ENCODE measurements at places on chromosomes 4 and X. TPM values are rescaled to one million over a fixed set of nuclear protein-coding genes. Genes with fewer than 3 reads are reported as not detected.

DNA sequence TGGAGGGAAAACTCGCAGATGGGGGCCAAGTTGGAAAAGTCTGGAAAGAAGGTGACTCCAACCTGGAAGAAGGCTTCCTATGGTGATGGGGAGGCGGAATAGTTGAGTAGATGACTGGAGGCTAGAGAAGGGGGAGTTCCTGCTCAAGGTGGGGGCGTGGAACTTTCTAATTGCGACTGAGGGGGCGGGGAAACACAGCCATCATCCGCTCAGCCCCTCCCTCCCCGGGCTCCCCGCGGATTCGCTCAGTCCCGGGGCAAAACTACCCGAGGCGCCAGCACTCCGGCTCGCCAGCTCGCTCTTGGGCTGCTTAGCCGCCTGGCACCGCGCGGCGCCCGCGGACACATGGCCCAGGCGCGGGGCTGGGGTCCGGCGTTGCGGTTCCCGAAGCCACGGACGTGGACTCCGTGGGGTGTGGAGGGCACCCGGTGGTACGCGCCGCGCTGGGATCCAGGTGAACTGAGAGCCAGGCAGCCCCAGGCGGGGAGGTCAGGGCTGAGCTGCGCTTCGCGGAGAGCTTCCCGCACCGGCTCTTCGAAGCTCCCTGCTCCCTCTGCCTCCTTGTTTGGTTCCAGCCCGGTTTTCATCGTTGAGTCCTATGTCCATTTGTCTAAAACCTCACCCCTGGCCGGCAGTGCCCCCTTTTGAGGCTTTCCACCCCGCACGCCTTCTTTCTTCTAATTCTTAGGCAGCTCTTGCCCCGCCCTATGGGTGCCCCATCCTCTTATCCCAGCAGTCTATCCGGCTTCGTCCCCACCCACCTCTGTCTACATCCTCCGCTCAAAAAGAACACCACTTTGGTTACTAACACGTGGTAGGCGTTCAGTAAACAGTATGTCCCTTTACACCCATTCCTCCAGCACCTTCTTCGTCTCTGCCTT, 38.9 kb downstream of the STARD8 start:
- H3K27ac ChIP-seq, result no peak overlapping the region
- H3K36me3 ChIP-seq, result peaks cover 2% of the 10 kb centered on the region
- peak; percentile 71 for DNase-seq
- peak overlapping the region; percentile 60 for H3K4me3 ChIP-seq
- H3K27me3 ChIP-seq, result no peaks in the 10 kb centered on the region
- H3K4me1 ChIP-seq, result peaks cover 2% of the 10 kb centered on the region

The CT45A1 gene
- total RNA-seq, result not detected

DNA sequence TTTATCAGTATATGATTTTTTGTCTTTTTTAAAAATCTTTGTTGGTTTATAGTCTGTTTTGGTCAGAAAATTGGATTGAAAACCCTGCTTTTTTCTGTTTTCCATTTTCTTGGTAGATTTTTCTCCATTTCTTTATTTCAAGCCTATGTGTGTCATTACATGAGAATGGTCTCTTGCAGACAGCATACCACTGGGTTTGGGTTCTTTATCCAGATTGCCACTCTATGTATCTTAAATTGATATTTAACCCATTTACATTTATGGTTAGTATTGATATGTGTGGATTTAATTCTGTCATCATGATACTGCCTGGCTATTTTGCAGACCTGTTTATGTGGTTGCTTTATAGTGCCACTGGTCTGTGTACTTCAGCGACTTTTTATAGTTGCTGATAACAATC, 239.9 kb upstream of the NDST4 start:
- DNase-seq, result no peak
- H3K4me3 ChIP-seq, result no peak overlapping the region
- H3K4me1 ChIP-seq, result no peaks in the 10 kb centered on the region
- H3K27ac ChIP-seq, result no peak overlapping the region
- peaks cover 20% of the 10 kb centered on the region for H3K36me3 ChIP-seq

The NEUROG2 gene
- total RNA-seq, result not detected

The OCIAD2 gene
- total RNA-seq, result 108 TPM

DNA sequence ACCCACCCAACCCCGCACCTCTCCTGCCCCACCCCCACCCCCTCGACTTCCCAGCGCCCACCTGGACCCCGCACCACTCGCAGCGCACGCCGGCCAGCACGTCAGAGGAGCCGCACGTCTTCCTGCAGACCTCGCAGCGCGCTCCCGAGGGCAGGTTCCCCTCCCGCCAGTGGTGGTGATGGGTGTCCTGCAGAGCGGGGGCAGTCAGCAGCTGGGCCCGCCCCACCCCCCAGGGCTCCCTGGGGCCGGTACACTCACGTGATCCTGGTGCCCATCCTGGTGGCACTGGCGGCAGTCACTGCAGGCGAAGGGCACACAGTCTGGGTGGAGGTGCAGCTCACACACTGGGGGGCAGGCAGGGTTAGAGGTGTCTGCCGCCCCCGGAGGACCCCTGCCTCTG, 5.1 kb downstream of the DGKQ start:
- no peaks in the 10 kb centered on the region for H3K4me1 ChIP-seq
- 0 out of 3 replicates have a peak overlapping the region, but pooled peaks have one; percentile 23 for H3K4me3 ChIP-seq
- no peaks in the 10 kb centered on the region for H3K36me3 ChIP-seq
- H3K27me3 ChIP-seq, result peaks cover 3% of the 10 kb centered on the region
- no peak overlapping the region for H3K27ac ChIP-seq

DNA sequence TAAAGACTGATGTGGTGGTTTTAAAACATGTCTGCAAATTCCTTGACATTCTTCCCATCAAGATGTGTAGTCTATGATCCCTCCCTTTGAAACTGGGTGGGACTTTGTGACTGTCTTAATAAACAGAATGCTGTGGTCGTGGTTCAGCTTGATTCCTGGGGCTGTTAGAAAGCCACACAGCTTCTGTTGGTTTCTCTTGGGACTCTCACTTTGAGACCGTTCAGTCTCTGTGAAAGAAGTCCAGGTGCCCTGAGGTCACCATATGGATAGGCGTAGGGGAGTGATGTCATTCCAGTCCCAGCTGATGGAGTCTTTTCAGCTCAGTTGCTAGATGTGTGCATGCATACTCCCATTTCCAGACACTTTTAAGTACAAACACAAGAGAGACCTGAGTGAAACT, 216.6 kb downstream of the KDR start:
- H3K27ac ChIP-seq, result no peak overlapping the region
- H3K27me3 ChIP-seq, result no peaks in the 10 kb centered on the region
- no peak for DNase-seq
- no peak overlapping the region for H3K4me3 ChIP-seq
- 0 out of 2 replicates have a peak, but pooled peaks cover 3% of the 10 kb centered on the region for H3K4me1 ChIP-seq
- H3K36me3 ChIP-seq, result 0 out of 2 replicates have a peak, but pooled peaks cover 2% of the 10 kb centered on the region

GRCh38 chrX:37825215-37825842, 22.0 kb downstream of the DYNLT3 start:
- H3K27ac ChIP-seq, result no peak overlapping the region
- no peaks in the 10 kb centered on the region for H3K27me3 ChIP-seq
- no peaks in the 10 kb centered on the region for H3K36me3 ChIP-seq
- no peaks in the 10 kb centered on the region for H3K4me1 ChIP-seq
- no peak overlapping the region for H3K4me3 ChIP-seq

The EDA gene
- total RNA-seq, result 8.1 TPM

The SUPT20HL1 gene
- total RNA-seq, result not detected

GRCh38 chrX:31314921-31315320, 243.1 kb upstream of the FTHL17 start:
- no peaks in the 10 kb centered on the region for H3K27me3 ChIP-seq
- DNase-seq, result no peak
- peaks cover 12% of the 10 kb centered on the region for H3K36me3 ChIP-seq
- no peaks in the 10 kb centered on the region for H3K4me1 ChIP-seq

- no peaks in the 10 kb centered on the region for H3K27me3 ChIP-seq
- H3K36me3 ChIP-seq, result no peaks in the 10 kb centered on the region
- H3K4me1 ChIP-seq, result no peaks in the 10 kb centered on the region
- no peak overlapping the region for H3K4me3 ChIP-seq
Observed at GRCh38 chrX:26442340-26442739, 226.4 kb downstream of the MAGEB5 start.

The NXF2B gene
- not detected for total RNA-seq

The PRRG3 gene
- total RNA-seq, result 4.9 TPM

GRCh38 chr4:135239964-135240363, 1038.4 kb upstream of the PABPC4L start:
- DNase-seq, result no peak
- no peak overlapping the region for H3K27ac ChIP-seq
- H3K27me3 ChIP-seq, result no peaks in the 10 kb centered on the region
- H3K4me1 ChIP-seq, result no peaks in the 10 kb centered on the region
- no peaks in the 10 kb centered on the region for H3K36me3 ChIP-seq

The SPANXA2 gene
- not detected for total RNA-seq

DNA sequence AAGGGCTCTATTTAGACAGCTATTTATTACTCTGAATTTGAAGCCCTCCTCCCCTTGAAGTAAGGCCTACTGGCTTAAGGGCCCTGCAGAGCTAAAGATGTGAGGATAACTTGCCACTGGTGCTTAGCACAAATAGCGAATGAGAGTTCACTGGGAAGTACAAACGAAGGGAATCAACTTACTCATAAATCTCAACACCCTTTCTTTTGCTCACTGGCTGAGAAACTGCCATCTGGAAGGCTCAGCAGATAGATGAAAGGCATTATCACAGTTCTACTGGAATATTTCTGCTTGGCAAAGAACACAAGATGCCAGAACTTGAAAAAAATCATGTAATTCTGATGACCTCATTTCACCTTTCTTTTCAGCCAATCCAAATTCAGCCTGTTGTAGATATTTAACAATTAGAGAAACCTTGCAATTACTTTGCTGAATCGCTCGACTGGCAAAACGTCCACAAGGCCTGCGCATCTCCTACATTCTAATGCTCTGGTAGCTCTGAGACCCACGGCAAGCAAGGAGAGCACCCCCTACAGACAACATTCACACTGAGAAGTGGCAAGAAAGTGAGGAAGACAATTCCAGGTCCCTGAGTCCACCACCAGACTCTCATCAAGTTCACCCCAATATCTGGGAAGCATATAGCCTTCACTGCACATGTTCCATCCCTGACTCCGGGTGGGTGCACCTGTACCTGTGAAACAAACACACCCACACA, 27.5 kb downstream of the TSPAN5 start:
- DNase-seq, result no peak
- H3K27ac ChIP-seq, result no peak overlapping the region
- no peaks in the 10 kb centered on the region for H3K27me3 ChIP-seq
- H3K36me3 ChIP-seq, result no peaks in the 10 kb centered on the region
- no peak overlapping the region for H3K4me3 ChIP-seq

GRCh38 chr4:105637408-105638176, 70.9 kb downstream of the INTS12 start:
- DNase-seq, result no peak
- no peak overlapping the region for H3K4me3 ChIP-seq
- no peaks in the 10 kb centered on the region for H3K4me1 ChIP-seq
- no peaks in the 10 kb centered on the region for H3K27me3 ChIP-seq

GRCh38 chr4:53089936-53090729, 228.0 kb downstream of the RASL11B start:
- H3K4me3 ChIP-seq, result no peak overlapping the region
- H3K36me3 ChIP-seq, result no peaks in the 10 kb centered on the region
- no peaks in the 10 kb centered on the region for H3K4me1 ChIP-seq
- no peak overlapping the region for H3K27ac ChIP-seq
- no peak for DNase-seq

GRCh38 chr4:153026591-153027346, 90.6 kb downstream of the FHDC1 start:
- H3K27me3 ChIP-seq, result no peaks in the 10 kb centered on the region
- no peaks in the 10 kb centered on the region for H3K4me1 ChIP-seq
- DNase-seq, result no peak
- no peak overlapping the region for H3K27ac ChIP-seq
- H3K36me3 ChIP-seq, result peaks cover 20% of the 10 kb centered on the region

GRCh38 chrX:38458071-38458470, 103.3 kb upstream of the TSPAN7 start:
- H3K27ac ChIP-seq, result no peak overlapping the region
- H3K36me3 ChIP-seq, result peaks cover 4% of the 10 kb centered on the region
- DNase-seq, result no peak

DNA sequence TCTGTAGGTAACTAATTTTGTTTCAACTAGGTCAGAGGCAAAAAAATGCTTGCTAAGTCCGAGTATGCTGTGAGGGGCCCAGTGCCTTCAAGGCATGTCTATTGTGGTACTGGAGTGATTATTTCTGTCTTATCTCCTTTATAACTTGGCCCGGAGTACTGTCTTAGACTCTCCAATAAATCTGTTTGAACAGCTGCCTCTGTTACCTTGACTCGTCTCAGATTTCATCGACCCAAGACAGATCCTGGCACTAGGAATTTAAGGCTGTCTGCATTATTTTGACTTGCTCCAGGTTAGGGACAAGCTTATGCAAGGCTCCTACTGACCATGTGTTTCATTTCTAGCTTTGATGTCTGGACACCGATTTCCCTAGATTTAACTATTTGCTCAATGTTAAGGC, 41.1 kb upstream of the NKAP start:
- H3K27me3 ChIP-seq, result peaks cover 19% of the 10 kb centered on the region
- no peaks in the 10 kb centered on the region for H3K36me3 ChIP-seq
- no peak overlapping the region for H3K4me3 ChIP-seq
- no peak for DNase-seq

GRCh38 chr4:169945636-169946035, 80.6 kb downstream of the MFAP3L start:
- peaks cover 10% of the 10 kb centered on the region for H3K36me3 ChIP-seq
- no peaks in the 10 kb centered on the region for H3K27me3 ChIP-seq
- H3K4me1 ChIP-seq, result peaks cover 4% of the 10 kb centered on the region

The EGFL6 gene
- 0.75 TPM for total RNA-seq

- no peak overlapping the region for H3K27ac ChIP-seq
- H3K27me3 ChIP-seq, result no peaks in the 10 kb centered on the region
- H3K4me1 ChIP-seq, result no peaks in the 10 kb centered on the region
- DNase-seq, result peak; percentile 73
- H3K36me3 ChIP-seq, result peaks cover 55% of the 10 kb centered on the region
Observed at GRCh38 chr4:25795566-25796454, 67.0 kb downstream of the SEL1L3 start.

Data from H9 (cell line).